ENCODE measurements at places on chromosomes 2 and 18. TPM values are rescaled to one million over a fixed set of nuclear protein-coding genes. Genes with fewer than 3 reads are reported as not detected.

GRCh38 chr18:56873441-56874140 lies 222.4 kb downstream of the WDR7 start:
- H3K27ac ChIP-seq, result no peak overlapping the region
- DNase-seq, result peak; percentile 43
- no peaks in the 10 kb centered on the region for H3K27me3 ChIP-seq

DNA sequence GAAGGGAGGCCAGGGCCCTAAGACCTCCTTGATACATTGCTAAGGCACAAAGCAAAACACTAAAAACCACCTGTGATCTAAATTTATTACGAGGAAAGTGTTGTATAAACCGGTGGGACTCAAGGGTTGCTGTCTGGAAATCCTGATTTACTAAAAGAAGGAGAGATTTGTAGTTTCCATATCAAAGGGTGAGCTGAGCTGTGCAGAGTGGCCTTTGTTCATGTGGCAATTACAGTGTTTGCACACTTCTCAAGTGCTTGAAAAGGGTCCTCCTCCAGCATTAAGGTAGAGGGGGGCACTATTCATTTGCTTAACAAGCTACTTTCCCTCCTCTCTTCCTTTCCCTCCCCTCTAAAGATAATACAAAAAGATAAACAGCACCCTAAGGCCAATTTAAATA lies 30.5 kb upstream of the ITGA4 start:
- H3K4me3 ChIP-seq, result no peak overlapping the region
- H3K27me3 ChIP-seq, result no peaks in the 10 kb centered on the region
- no peaks in the 10 kb centered on the region for H3K36me3 ChIP-seq
- DNase-seq, result peak; percentile 19

GRCh38 chr18:61544178-61544577 lies 210.9 kb downstream of the CDH20 start:
- no peaks in the 10 kb centered on the region for H3K36me3 ChIP-seq
- H3K27ac ChIP-seq, result no peak overlapping the region
- no peak for DNase-seq

DNA sequence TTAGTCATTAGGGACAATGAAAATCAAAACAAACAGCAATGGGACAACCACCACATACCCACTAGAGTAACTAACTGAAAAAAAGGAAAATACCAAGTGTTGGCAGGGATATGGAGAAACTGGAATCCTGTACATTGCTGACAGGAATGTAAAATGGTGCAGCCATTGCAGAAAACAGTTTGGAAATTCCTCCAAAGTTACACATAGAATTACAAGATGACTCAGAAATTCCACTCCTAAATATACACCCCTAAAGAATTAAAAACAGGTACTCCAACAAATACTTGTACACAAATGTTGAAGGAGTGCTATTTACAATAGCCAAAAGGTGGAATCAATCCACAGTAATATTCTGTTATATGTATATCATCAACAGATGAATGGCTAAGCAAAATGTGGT lies 110.9 kb downstream of the ROCK1 start:
- no peak overlapping the region for H3K27ac ChIP-seq
- no peak overlapping the region for H3K4me3 ChIP-seq
- H3K4me1 ChIP-seq, result no peaks in the 10 kb centered on the region
- H3K27me3 ChIP-seq, result no peaks in the 10 kb centered on the region
- DNase-seq, result no peak

GRCh38 chr2:5365871-5366461 lies 326.2 kb upstream of the SOX11 start:
- no peak overlapping the region for H3K27ac ChIP-seq
- no peaks in the 10 kb centered on the region for H3K36me3 ChIP-seq
- DNase-seq, result peak; percentile 88

DNA sequence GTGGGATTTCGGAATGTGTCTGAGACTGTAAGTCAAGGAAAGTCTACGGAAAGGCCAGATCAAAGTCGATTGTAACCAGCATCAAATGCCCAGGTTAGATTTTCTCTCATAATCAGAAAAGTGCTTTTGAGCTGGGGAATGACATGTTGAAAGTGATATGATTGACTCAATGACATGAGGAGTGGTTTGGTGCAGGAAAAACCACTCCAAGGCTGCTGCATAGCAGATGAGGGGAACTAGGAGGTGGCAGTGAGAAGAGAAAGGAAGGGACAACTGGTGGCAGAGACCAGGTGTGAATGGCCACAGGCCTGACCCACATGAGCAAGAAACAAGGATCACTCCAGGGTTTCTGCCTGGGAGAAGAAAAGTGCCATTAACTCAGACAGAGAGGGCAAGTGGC lies 822 bp downstream of the SLC35F6 start:
- H3K4me1 ChIP-seq, result peaks cover 25% of the 10 kb centered on the region
- H3K27me3 ChIP-seq, result no peaks in the 10 kb centered on the region
- no peaks in the 10 kb centered on the region for H3K36me3 ChIP-seq
- peak overlapping the region; percentile 97 for H3K4me3 ChIP-seq
- H3K27ac ChIP-seq, result peak overlapping the region; percentile 98

GRCh38 chr2:157922336-157922735 lies 46.2 kb upstream of the ACVR1 start:
- no peak overlapping the region for H3K27ac ChIP-seq
- no peak for DNase-seq
- no peaks in the 10 kb centered on the region for H3K36me3 ChIP-seq
- no peaks in the 10 kb centered on the region for H3K4me1 ChIP-seq
- no peak overlapping the region for H3K4me3 ChIP-seq

DNA sequence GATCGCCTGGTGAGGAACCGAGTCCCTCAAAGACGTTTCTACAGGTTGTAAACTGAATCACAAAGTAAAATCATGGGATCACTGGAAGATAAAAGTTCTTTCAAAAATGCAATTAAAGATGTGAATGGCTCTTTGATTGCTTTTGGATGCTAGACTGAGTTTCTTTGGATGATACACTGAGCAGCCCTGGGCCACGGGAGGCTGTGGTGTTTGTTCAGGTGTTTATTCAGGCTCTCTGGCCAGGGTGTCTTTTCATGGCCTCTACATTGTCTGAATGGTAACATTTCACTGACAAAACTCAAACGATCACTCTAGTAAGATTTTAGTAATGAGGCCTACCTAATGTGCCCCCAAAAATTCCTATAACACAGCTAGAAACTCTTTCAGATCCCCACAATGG lies 48.4 kb upstream of the SPATS2L start:
- H3K4me1 ChIP-seq, result peaks cover 2% of the 10 kb centered on the region
- no peak for DNase-seq
- H3K4me3 ChIP-seq, result no peak overlapping the region

DNA sequence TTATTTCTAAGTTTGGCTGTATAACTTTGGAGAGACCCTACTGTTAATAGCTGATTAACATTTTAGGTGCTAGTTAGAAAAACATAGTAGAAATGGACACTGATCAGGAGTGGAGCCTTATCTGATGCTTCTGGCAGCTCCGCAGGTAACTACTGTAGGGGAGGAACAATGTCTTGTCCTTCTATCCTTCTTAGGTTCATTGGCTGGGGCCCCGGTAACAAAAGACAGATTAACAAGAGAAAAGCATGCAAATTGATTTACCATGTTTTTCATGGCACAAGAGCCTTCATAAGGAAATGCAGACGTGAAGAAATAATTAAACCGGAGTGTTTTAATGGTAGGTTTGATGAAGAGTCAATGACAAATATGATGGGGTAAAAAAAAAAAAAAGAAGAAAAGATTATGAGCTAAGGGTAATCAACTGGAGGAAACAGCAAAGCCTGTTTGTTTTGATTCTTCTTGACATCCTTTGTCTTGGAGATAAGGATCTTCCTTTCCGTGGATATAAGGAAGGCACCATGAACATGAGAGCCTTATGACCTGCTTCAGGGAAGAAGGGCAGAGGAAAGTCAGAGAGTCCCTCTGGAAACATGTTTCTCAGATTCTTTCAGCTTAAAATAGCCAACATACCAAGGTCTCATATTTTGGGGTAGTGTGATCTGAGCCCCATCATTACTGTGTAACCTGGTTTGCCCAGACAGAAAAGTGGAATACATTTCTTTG lies 62.4 kb upstream of the GCFC2 start:
- no peak overlapping the region for H3K4me3 ChIP-seq
- no peak overlapping the region for H3K27ac ChIP-seq
- DNase-seq, result no peak
- H3K36me3 ChIP-seq, result no peaks in the 10 kb centered on the region
- H3K4me1 ChIP-seq, result no peaks in the 10 kb centered on the region

DNA sequence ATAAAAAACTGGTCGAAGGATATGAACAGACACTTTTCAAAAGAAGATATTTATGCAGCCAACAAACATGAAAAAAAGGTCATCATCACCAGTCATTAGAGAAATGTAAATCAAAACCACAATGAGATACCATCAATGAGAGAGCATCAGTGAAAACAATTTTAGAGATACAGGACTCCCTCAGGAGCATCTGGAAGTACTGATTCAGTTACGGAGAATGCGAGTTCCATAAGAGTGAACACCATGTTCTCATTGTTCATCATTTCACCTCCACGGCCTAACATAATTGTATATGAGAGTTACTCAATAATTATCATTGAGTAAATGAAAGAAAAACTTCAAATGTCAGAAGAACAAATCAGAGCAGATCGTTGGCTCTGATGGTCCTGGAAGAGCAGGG lies 140.9 kb upstream of the TANK start:
- peaks cover 3% of the 10 kb centered on the region for H3K4me1 ChIP-seq
- no peak overlapping the region for H3K4me3 ChIP-seq
- DNase-seq, result no peak
- no peak overlapping the region for H3K27ac ChIP-seq

- no peaks in the 10 kb centered on the region for H3K36me3 ChIP-seq
- peaks cover 2% of the 10 kb centered on the region for H3K4me1 ChIP-seq
- DNase-seq, result peak; percentile 26
- H3K27ac ChIP-seq, result no peak overlapping the region
- H3K4me3 ChIP-seq, result no peak overlapping the region
Observed at GRCh38 chr2:75098856-75099255, 100.5 kb downstream of the TACR1 start.

- H3K36me3 ChIP-seq, result peaks cover 3% of the 10 kb centered on the region
- H3K27me3 ChIP-seq, result no peaks in the 10 kb centered on the region
- H3K27ac ChIP-seq, result no peak overlapping the region
- H3K4me3 ChIP-seq, result no peak overlapping the region
Observed at GRCh38 chr2:8882094-8882493, 44.7 kb upstream of the KIDINS220 start.

GRCh38 chr18:56217406-56217805 lies 421.0 kb downstream of the TXNL1 start:
- no peak overlapping the region for H3K4me3 ChIP-seq
- DNase-seq, result no peak
- H3K27me3 ChIP-seq, result no peaks in the 10 kb centered on the region
- H3K36me3 ChIP-seq, result no peaks in the 10 kb centered on the region

DNA sequence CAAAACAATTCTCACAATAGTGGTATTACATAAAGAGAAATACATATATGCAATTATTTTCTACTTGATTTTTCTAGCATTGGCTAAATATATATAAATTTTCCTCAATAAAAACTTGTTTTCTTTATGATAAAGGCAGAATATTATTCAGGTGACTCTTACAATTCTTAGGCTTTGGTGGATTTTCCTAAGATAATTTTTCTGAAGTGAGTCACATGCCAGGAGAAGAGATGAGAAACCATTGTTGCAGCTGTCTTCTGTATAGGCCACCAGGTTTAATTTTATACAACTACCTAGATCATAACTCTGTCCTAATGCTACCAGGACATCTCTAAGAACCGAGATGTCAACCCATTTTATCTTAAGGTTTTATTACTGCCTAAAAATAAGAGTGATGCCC lies 552.4 kb upstream of the CDH2 start:
- H3K27ac ChIP-seq, result no peak overlapping the region
- H3K27me3 ChIP-seq, result no peaks in the 10 kb centered on the region
- no peaks in the 10 kb centered on the region for H3K36me3 ChIP-seq
- no peaks in the 10 kb centered on the region for H3K4me1 ChIP-seq

GRCh38 chr2:163563336-163563735 lies 172.5 kb downstream of the FIGN start:
- no peaks in the 10 kb centered on the region for H3K36me3 ChIP-seq
- no peak overlapping the region for H3K4me3 ChIP-seq
- no peaks in the 10 kb centered on the region for H3K27me3 ChIP-seq
- peaks cover 24% of the 10 kb centered on the region for H3K4me1 ChIP-seq
- DNase-seq, result no peak

DNA sequence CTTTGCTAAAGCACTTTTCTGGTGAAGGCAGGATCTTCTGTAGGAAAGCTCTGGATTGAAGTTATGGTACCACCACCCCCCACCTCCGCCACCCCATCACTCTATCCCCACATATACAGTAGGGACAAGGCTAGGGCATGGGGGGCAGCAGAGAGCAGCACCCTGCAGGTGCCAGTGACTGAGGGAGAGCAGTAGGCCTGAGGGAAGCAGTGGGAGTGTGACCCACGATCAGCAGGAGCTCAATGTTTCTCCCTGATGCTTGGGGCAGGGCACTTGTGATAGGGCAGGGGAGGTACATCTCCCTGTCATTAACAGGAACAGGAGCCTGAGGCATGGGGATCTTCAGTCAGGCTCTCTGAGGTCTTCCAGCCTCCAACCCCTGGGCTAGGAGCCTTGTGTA lies 121.6 kb downstream of the ZFP36L2 start:
- DNase-seq, result no peak
- no peak overlapping the region for H3K4me3 ChIP-seq
- H3K27ac ChIP-seq, result peak overlapping the region; percentile 62
- H3K36me3 ChIP-seq, result no peaks in the 10 kb centered on the region

- H3K36me3 ChIP-seq, result no peaks in the 10 kb centered on the region
- no peaks in the 10 kb centered on the region for H3K4me1 ChIP-seq
- no peak for DNase-seq
- no peak overlapping the region for H3K4me3 ChIP-seq
- no peak overlapping the region for H3K27ac ChIP-seq
- H3K27me3 ChIP-seq, result no peaks in the 10 kb centered on the region
Observed at GRCh38 chr2:80348953-80349352, 44.4 kb upstream of the LRRTM1 start.

DNA sequence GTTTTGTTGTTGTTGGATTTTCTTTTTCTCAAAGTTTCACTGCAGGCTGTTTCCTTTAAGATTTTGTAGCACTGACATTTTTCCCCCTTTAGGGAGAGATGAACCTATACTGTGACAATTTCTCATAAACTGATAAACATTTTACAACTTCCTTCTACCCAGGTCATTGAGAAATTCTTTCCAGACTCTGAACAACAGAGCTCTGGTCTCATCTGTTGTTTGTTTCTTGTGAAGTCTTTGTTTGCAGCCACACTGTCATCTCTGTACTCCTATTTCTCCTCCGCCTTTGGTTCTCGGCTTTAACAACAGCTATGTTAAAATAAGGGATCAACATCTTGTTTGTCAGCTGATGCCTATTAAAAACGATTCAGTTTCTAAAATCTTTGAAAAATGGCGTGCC lies 167.6 kb downstream of the VWC2L start:
- H3K36me3 ChIP-seq, result no peaks in the 10 kb centered on the region
- DNase-seq, result no peak
- H3K27ac ChIP-seq, result no peak overlapping the region
- no peaks in the 10 kb centered on the region for H3K27me3 ChIP-seq
- H3K4me1 ChIP-seq, result no peaks in the 10 kb centered on the region

Gene CPO
- not detected for total RNA-seq

Gene KIAA2012
- total RNA-seq, result 8.5 TPM

Gene PROKR1
- total RNA-seq, result not detected

Gene UGT1A10
- not detected for total RNA-seq

Gene RNU2-63P
- total RNA-seq, result not detected

Gene RGPD3
- total RNA-seq, result 0.71 TPM

Gene ATP6V1B1
- 5.9 TPM for total RNA-seq

Gene SLC19A3
- 56.5 TPM for total RNA-seq

Gene ABCG8
- 0.80 TPM for total RNA-seq
